ENCODE measurements at places on chromosomes 4 and X. TPM values are rescaled to one million over a fixed set of nuclear protein-coding genes. Genes with fewer than 3 reads are reported as not detected.

DNA sequence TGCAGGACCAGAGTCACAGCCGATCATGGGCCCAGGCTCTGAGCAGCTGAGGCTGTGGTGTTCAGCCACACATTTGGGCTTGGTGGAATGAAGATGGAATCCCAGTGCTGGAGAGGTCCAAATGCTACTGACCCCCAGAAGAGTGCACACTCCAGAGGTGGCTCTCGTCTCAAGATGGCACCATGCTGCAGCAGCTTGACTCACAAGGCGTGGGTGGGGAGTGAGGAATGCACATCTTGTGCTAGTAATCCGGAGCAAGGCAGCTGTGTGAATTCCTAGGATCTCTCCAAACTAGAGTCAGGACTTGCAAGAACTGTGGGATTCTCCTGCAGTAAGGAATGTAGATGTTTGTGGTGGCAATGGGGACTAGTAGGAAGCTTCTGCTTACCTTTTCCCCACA is 28.7 kb downstream of the RAB28 start:
- no peak for DNase-seq

Gene GRID2
- under 0.01 TPM for total RNA-seq

- no peak for DNase-seq
These were observed 781.4 kb downstream of the PCDH18 start for GRCh38 chr4:136750897-136751296.

DNA sequence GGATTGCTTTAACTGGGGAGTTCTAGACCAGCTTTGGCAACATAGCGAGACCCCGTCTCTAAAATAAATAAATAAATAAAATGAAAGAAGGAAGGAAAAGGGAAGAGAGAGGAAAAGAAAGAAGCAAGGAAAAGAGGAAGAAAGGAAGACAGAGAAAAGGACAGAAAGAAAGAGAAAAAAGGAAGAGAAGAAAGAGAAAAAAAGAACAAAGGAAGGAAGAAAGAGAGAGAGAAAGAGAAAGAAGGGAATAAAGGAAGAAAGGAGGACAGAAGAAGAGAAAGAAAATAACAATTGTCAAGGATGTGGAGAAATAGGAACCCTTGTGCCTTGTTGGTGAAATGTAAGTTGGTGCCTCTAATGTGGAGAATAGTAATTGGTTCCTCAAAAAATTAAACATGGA is 74.6 kb downstream of the ANAPC4 start:
- no peak for DNase-seq

GRCh38 chrX:45778616-45779015 is 577.9 kb upstream of the DIPK2B start:
- DNase-seq, result no peak

All from RPMI7951 (cell line).